ENCODE measurements at places on chromosomes 1 and 21.

- DNase-seq, result no peak
Measured at GRCh38 chr1:156400191-156400935, 31.4 kb downstream of the RHBG start.

GRCh38 chr1:48030211-48030610 lies 33.0 kb upstream of the TRABD2B start:
- no peak for DNase-seq

GRCh38 chr1:1669468-1670440 lies 10.9 kb upstream of the CDK11B start:
- no peak for DNase-seq

DNA sequence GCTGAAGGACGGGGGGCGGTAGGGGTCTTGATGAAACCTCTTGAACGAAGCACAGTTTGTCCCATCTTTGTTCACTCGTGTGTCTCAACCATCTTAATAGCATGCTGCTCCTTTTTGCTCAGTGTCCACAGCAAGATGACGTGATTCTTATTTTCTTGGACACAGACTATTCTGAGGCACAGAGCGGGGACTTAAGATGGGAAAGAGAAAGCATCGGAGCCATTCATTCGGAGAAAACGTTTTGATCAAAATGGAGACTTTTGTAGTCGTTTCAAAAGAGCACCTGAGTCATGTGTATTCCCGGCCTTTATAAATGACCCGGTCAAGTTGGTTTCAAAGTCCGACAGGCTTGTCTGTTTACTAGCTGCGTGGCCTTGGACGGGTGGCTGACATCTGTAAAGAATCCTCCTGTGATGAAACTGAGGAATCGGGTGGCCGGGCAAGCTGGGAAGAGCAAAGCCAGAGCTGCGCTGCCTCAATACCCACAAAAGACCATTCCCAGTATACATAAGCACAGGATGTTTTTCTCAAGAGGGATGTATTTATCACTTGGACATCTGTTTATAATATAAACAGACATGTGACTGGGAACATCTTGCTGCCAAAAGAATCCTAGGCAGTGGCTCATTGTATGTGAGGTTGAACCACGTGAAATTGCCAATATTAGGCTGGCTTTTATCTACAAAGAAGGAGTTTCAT lies 18.5 kb downstream of the ETS2 start:
- DNase-seq, result no peak

DNA sequence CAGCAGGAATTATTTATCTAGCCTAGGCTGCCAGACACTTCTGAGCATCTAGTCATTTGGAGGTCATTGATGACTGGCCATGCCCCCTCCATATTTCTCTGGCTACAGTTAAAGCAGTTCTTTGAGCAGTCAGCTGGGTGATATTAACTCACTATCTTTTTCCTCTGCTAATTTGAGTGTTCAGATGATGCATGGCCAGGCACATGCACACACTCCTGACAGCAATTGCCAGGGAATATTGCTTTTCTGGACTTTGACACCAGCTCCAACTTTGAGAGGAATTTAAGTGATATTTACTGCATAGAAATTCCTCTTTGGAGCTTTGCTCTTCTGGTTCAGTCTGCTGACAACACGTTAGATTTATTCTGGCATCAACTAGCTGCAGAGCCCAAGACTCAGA lies 52.6 kb downstream of the CD247 start:
- DNase-seq, result no peak

- DNase-seq, result no peak
Measured at GRCh38 chr1:14961661-14962267, 191.8 kb upstream of the TMEM51 start.

DNA sequence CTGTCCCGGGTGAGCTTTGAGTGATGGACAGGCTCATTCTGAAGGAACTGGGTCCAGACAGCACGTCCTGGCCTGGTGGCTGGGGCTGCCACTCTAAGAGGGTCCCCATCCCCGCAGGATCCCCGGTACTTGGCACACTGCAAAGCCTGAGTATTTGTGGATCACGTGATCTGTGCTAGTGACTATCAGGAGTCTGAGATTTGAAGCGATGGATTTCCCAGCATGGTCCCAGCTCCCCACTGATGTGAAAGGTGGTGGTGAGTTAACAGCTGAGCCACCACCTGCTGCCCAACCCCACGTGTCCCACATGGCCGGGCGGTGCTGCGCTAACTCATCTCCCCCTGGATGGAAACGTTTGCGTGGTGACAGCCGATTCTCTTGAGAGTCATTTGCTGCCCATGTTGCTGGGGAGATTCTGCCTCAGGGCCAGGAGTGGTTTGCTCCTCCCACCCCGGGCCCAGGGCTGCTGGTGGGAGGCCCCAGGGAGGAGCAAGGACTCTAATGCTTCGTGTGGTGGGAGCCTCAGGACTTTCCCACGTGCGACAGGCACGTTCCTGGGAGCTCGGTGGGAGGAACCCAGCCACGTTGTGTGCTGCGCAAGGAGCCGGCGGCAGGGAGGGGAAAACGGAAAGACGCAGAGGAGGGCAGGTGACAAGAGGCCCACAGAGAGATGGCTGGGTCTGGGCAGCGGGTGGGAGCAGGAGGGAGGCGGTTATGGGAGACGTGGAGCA lies 15.1 kb downstream of the FAAP20 start:
- no peak for DNase-seq

DNA sequence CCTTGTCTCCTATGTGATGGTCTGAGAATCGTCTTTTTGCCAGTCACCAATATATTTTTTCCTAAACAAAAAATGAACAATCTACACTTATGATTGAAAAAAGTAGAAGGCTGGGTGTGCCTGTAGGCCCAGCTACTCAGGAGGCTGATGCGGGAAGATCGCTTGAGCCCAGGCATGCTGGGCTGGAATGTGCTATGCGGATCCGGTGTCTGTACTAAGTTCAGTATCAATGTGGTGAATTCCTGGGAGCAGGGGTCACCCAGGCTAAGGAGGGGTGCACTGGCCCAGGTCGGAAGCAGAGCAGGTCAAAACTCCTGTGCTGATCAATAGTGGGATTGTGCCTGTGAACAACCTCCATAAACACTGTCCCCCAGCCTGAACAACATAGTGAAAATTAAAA lies 25.7 kb upstream of the C1orf198 start:
- no peak for DNase-seq
